ENCODE measurements at places on chromosomes 5 and 9. TPM values are rescaled to one million over a fixed set of nuclear protein-coding genes. Genes with fewer than 3 reads are reported as not detected.

EMB gene
- total RNA-seq = 10.8 TPM

ENTPD2 gene
- total RNA-seq = 17.1 TPM

MOB3B gene
- total RNA-seq = 39.3 TPM

SLC22A4 gene
- 14.5 TPM for total RNA-seq

ZNF608 gene
- total RNA-seq = 30.6 TPM

PLPPR1 gene
- total RNA-seq = not detected

MUSK gene
- total RNA-seq = not detected

RALGPS1 gene
- total RNA-seq = 119 TPM

INSL4 gene
- not detected for total RNA-seq

All from transverse colon (tissue), 4 donors.